ENCODE measurements at places on chromosomes 12 and 14.

DNA sequence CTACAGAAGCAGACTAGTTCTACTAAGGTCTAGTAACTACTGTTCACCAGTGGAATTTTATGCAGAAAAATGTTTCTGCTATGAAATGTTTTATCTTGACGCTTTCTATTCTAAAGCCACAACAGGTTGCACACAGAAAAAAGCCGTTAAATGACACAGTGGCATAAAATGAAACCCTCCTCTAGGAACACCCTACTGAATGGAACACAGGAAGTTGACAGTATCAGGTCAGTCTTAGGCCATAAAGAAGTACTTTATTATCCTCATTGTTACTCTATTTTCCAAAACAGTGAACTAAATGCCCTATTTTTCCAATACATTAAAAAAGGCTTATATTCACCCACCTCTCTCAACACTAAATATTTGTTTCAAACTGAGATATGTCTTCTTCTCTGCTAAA lies 21.9 kb downstream of the EPS8 start:
- no peak for DNase-seq

- DNase-seq, result no peak
These were observed 330.5 kb upstream of the SFSWAP start for GRCh38 chr12:131380220-131380964.

DNA sequence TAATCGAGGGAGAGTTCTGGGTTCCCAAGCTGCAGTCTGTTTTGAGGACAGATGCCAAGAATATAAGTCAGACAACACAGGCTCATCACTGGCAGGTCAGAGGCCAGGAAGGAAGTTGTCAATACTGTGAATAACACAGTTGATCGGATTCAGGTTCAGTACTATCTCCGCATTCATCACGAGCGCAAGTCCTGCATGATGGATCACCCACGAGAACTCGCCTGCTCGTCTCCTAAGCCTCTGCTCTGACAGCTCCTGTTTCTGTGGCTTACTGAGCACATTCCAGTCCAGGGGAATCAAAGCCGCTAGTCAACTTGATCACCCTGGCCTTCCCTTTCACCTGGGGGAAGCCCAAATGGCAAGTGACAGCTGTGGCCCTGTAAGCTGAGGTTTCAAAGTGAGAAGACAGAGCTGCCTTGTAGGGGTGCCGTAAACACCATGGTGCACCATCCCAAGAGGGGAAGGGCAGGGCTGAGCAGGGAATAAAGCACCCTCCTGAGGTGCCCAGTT lies 60.1 kb upstream of the DICER1 start:
- no peak for DNase-seq

- DNase-seq, result no peak
These were observed 22.8 kb downstream of the MMP17 start for GRCh38 chr12:131850856-131851559.

GRCh38 chr14:63474844-63475243 lies 68.3 kb downstream of the PPP2R5E start:
- no peak for DNase-seq
